ENCODE measurements at places on chromosomes 3 and 15.
A peak's percentile ranks its signal among the peaks of the same experiment; 100 is the strongest.

GRCh38 chr15:37122703-37123102, 22.4 kb upstream of the MEIS2 start:
- DNase-seq: no peak

- DNase-seq: peak; percentile 74
These were observed 1.1 kb downstream of the ZBTB20 start for GRCh38 chr3:115146032-115146417.

GRCh38 chr3:39143051-39143885, 10.1 kb downstream of the CSRNP1 start:
- DNase-seq: no peak

- DNase-seq: no peak
These were observed 12.1 kb upstream of the XRN1 start for GRCh38 chr3:142459929-142460328.

GRCh38 chr15:99486371-99487336, 79.1 kb upstream of the MEF2A start:
- DNase-seq: no peak

DNA sequence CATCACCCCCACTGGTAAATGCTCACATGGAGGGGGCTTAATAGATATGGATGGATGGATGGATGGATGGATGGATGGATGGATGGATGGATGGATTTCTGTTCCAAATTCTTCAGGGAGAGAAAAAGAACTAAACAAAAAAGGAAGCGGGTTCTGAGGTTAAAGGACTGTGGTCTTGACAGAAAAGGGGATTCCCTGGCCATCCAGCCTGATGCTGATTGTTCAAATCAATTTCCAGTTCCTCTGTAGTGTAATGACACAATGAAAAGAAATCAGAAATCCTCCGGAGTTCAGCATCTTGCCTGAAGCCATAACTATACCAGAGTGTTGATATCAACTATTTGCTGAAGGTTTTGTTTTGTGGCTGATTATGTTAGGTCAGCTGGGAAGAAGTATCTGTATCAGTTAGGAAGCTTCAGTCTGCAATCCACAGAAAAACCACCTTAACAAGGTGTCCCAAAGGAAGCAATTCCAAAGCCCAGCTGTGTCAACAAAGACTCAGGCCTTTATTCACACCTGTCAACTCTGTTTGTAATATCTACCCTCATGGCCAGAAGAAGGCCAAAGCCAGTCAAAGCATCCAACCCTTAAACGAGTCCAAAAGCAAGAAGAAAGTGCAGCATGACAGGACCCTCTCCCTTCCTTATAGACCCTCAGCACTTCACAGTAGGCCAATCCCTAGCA, 24.5 kb upstream of the RASA2 start:
- DNase-seq: no peak

DNA sequence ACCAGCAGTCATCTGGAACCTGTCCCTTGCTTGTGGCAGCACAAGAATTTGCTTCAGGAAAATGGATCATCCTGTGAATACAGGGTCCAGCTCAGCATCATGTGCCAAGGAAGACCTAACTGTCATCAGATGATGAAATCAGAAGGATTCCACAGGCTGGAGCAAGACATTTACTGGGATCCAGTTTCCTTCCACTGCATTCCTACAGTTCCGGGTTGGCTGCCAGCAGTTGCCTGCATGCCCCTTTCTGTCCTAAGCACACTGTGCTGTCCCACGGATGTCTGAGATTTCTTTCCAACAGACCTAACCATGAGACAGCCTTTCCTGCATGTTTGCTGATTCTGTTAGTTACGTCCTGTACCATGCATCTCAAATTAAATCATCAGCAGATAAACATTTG, 140.7 kb downstream of the IMPG2 start:
- no peak for DNase-seq

DNA sequence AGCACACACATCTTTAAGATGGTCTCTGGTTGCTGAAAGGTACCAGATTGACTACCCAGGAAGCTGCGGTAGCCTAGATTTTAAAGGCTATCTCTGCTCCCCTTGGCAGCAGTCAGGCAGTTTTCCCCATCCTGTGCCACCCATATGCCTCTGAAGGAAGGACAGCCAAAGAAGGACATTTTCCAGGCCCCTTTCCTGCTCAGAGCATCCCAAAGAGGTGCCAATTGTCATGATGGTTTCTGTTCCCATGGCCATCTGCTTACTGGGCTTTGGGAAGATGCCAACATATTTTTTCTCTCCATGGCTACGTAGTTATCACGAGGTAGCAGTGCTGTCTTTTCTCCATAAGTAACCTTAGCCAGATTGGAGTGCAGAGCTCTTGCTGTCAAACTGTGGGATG, 39.7 kb downstream of the UNC13C start:
- no peak for DNase-seq

DNA sequence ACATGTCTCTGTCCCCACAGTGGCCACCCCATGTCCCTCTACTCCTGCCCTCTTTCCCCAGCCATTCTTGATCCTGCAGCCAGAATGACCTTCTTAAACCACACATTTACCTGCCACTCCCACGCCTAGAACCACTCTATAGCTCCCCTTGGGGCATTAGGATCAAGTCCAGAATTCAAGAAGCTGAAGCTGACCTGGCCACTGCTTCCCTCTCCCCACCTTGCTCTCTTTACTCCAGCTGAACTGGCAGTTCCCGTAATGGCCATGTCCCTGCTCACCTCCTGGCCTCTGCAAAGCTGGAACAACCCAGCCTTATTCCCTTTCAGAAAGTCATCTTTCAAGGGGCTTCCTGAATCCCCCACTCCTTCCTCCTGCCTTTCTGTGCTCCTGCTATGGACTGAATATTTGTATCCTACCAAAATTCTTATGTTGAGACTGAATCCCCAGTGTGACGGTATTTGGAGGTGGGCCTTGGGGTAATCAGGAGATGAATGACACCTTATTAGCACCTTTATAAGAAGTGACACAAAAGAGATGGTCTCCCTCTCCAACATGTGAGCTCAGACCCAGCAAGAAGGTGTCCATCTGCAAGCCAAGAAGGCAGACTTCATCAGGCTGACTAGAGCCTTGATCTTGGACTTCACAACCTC, 3.8 kb downstream of the CSRNP1 start:
- DNase-seq: no peak

GRCh38 chr3:143775459-143775858, 72.8 kb downstream of the SLC9A9 start:
- peak; percentile 49 for DNase-seq

DNA sequence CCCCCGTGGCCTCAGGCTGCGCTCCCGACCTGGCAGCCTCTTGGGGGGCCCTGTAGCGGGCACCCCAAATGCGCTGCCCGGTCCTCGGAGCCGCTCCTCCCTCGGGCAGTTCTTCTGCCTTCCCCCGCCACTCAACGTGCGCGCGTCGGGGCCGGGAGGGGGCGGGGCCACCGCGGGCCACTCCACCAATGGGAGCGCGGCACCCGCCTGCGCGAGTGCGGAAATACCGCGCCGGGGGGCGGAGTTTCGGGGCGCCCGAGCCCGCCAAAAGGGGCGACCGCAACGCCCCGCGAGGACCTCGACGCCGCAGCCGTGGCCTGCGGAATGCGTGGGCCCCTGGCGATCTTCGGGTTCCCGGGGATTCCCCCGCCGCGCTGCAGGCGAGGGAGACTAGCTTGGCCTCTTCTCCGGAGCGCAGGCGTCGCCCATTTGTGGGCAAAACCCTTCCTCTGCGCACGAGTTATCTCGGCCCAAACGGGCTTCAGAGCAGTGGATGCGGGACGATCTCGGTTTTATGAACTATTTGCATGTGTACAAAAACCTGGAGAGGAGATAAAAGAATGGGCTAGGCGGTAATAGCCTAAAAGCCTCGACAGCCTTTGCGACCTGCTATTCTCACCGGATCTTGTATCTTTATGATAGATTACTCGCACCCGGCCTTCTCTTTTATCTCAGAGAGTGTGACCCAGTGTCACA, at the start of gene TASOR:
TSS of gene TASOR (minus strand) at position 144 of the 696 bp plus-strand sequence. CDS start 259 bp downstream, outside the sequence.
- DNase-seq: peak; percentile 90

- DNase-seq: no peak
These were observed 68.7 kb upstream of the ARHGEF3 start for GRCh38 chr3:56870436-56870835.

DNA sequence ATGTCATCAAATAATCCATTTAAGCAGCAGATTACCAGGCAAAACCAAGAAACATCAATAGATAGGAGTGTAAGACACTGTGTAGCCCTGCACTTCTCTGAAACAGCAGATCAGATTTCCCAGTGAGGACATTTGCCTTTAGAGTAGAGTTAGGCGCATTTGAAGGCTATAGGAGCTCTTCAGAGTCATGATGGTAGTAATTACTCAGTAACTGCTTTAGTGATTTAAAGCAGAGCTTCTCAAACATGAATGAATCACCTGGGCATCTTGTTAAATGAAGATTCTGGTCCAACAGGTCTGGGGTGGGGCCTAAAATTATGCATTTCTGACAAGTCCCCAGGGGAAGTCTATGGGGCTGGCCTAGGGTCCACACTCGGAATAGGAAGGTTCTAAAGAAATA, 36.9 kb downstream of the THRB start:
- DNase-seq: no peak

DNA sequence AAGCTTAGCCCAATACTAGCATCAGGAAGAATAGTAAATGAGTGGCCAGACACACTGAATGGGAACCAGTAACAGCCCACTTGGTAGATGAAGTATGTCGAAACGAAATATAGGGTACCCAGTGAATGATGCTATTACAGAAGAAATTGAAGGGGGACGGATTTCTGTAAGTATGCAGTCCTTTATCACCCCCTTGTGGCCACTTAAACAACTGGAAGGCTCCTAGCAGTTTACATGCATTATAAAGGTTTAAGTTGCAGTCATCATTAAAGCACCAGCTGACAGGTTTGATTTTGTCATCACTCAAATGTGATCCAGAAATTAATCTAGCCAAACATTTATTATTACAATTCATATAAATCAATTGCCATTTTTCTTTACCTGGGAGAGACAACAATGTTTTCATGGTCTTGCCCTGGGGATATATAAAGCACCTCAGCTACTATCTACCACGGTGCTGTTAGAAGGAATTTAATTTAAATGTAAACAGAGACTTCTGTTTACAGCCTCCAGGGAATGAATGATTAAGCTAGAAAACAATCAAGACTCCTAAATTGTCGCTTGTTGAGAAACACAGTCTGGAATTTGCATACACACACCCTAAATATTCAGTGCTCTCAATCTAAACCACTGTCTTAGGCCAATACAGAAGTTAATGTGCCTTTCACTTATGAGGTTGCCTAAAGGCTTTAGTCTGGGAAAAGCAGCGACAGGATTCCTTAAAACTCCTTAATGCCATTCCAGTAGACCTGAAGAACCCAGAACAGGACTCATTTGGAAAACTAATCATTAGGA, 7.8 kb downstream of the EIF1B start:
- peak; percentile 70 for DNase-seq

- DNase-seq: no peak
These were observed 19.4 kb downstream of the MYZAP start for GRCh38 chr15:57611123-57611522.

DNA sequence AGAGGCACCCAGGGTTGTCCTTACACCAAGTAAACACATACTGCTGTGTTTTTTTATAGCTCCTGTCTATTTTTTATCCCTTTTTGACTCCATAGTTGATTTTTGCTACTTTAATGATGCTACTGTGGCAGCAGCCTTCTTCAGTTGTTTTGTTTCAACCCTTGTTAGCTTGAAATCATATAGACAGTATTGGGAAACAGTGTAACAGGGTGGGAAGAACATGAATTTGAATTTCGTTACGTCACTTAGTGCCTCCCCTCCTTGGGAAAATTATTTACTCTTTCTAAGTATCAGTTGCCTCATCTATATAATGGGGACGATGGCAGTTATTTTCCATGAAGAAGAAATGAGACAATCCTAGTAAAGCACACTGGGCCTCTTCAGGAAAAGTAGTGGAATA, 409.8 kb upstream of the TPRG1 start:
- no peak for DNase-seq

- no peak for DNase-seq
These were observed 29.0 kb downstream of the CCDC80 start for GRCh38 chr3:112611752-112612515.

DNA sequence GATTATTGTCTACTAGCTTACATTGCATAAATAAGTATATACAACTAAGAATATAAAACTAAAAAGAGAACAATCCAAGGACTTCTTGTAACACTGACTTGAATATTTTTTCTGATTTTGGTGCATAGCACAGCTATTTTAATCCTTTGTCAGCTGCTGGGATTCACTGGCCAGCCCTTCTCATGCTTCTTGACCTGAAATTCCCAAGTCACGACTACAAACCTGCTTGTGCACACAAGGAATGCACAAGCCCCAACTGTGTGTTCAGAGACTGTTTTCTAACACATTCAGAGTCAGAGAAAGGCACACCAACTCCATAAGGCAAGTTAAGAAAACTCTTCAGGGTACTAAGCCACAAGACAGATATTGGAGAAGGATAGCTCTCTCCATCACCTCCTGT, 80.9 kb downstream of the TNIK start:
- no peak for DNase-seq

DNA sequence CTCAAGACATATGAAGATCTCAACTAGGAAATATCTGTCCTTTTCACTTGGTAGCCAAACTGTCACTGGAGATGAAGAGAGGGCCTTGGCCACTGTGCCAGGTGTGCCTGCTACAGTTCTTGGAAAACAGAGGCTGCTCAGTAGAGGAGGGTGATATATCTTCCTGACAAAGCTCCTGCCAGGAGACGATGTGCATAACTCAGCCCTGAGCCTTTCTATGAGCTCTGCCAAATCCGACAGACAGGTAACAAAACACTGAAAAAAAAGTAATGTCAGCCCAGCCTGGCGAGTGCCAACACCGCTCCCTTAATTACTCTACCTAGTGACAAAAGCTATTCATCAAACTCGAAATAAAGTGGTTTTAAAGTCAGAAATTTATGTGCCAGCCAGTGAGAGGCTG, 123.2 kb downstream of the MFSD1 start:
- no peak for DNase-seq

DNA sequence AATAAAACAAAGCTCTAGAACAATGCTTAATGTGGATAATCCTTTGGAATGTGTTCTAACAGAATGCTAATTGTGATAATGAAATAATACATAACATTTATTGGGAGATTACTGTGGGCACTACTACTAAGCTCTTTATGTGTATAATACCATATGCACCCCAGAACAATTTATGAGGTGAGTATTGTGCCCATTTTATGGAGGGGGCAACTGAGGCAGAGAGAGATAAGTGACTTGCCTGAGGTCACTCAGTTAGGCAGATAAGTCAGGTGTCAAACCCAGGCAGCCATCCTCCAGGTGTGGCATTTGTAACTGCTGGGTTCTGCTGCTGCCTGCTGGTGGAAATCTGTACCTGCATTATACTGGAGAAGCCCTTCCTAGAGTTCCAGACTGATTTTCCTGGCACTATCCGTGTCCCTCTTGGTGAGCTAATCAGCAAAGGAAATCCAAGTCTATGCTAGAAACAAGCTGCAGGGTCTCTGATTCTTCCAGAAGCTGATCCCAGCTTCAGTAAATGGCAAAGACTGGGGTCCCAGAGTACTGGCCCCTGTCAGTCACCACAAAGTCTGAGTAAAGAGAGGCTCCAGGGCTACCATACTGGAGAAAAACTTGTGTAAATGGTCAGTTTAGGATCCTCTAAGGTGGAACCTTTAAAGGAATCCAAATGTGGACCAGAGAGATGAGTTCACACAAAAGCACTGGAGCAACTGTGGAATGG, 22.6 kb upstream of the RBP1 start:
- DNase-seq: no peak

GRCh38 chr3:62600033-62600432, 226.7 kb upstream of the FEZF2 start:
- DNase-seq: no peak

- DNase-seq: no peak
These were observed 5.5 kb upstream of the MEIS2 start for GRCh38 chr15:37105889-37106288.

GRCh38 chr3:186694288-186695032, 22.7 kb upstream of the KNG1 start:
- no peak for DNase-seq

GRCh38 chr3:158248261-158248660, 138.4 kb downstream of the RSRC1 start:
- no peak for DNase-seq

Measured in CD4-positive, alpha-beta T cell treated with Interleukin-1 beta for 1 hour (primary cell).